ENCODE measurements at places on chromosomes 3 and 15. TPM values are rescaled to one million over a fixed set of nuclear protein-coding genes. Genes with fewer than 3 reads are reported as not detected.

DNA sequence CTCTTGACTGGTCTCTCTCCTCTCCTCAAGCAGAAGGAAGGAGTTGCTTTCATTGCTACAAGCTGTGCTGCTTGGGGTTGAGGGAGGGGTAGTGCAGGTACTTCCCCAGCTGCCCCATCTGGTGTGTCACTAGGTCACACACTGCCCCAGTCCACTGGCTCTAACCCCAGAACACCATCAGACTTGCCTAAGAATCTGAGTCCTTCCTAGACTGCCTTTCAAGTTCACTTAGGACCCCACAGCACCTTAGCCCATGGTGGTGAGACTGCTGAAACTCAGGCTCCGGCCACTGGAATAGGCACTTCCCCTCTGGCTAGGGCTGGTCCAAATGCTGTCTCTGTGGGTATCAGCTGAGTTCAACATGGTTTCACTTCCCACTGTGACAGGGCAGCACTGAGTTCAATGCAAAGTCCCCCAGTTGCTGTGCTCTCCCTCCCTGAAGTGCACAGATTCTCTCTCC, 279.7 kb upstream of the GOLGA6L4 start:
- no peak overlapping the region for H3K27ac ChIP-seq
- no peak overlapping the region for H3K4me3 ChIP-seq
- H3K4me1 ChIP-seq, result no peaks in the 10 kb centered on the region
- H3K27me3 ChIP-seq, result no peaks in the 10 kb centered on the region

- H3K27me3 ChIP-seq, result no peaks in the 10 kb centered on the region
- DNase-seq, result peak; percentile 13
- no peak overlapping the region for H3K4me3 ChIP-seq
- no peaks in the 10 kb centered on the region for H3K36me3 ChIP-seq
- H3K4me1 ChIP-seq, result no peaks in the 10 kb centered on the region
Measured at GRCh38 chr3:29144807-29145206, 136.1 kb upstream of the RBMS3 start.

DNA sequence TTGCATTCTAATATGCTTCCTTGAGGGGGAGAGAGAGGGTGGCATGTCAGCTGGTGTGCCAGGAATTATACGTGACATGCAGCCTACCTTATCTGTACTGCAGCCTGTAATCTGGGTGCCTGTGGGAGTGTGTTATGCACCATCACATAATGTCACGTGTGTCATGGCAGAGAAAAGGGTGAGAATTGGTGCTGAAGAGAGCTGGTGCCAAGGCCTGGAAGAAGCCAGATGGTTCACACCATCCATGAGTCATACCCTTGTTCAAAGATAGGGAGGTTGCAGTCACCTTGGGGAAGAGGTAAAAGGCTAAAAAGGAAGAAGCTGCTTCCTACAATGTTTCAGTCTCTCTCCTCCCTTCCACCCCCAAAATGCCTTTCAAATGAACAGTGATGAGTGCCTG, 5.3 kb downstream of the BRPF1 start:
- peaks cover 26% of the 10 kb centered on the region for H3K4me1 ChIP-seq
- no peak overlapping the region for H3K27ac ChIP-seq
- no peaks in the 10 kb centered on the region for H3K27me3 ChIP-seq

DNA sequence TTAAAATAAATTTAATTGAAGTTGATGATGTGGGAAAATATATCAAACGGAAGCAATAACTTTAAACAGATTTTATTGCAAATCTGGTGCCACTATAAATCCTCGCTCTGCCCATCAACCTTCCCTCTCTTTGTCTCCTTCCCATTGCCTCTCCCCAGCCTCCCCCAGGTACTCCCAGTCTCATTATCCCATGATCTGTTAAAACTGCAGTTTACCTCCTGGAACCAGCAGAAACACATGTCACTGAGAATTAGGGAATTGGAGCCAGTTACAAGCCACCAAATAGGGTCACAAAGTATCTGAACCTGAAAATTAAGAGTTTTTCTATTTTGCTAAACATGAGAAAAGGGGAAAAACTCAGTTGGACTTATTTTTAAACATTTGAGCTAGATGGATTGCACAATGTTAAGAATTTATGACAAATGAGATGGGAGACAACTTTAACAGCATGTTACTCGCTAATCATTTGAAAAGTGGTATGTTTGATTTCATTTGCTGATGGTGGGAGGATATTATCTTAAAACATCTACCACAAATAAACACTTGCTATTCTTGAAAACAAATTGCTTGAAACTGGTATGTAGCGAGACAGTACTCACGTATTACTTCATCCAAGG, 2.4 kb downstream of the PLCH1 start:
- no peaks in the 10 kb centered on the region for H3K27me3 ChIP-seq
- DNase-seq, result no peak
- no peak overlapping the region for H3K4me3 ChIP-seq
- peaks cover 33% of the 10 kb centered on the region for H3K4me1 ChIP-seq
- H3K27ac ChIP-seq, result no peak overlapping the region

Gene TRIM42
- not detected for total RNA-seq

GRCh38 chr3:112605285-112605684, 35.7 kb downstream of the CCDC80 start:
- H3K27me3 ChIP-seq, result no peaks in the 10 kb centered on the region
- DNase-seq, result no peak
- no peak overlapping the region for H3K27ac ChIP-seq
- H3K4me3 ChIP-seq, result no peak overlapping the region

DNA sequence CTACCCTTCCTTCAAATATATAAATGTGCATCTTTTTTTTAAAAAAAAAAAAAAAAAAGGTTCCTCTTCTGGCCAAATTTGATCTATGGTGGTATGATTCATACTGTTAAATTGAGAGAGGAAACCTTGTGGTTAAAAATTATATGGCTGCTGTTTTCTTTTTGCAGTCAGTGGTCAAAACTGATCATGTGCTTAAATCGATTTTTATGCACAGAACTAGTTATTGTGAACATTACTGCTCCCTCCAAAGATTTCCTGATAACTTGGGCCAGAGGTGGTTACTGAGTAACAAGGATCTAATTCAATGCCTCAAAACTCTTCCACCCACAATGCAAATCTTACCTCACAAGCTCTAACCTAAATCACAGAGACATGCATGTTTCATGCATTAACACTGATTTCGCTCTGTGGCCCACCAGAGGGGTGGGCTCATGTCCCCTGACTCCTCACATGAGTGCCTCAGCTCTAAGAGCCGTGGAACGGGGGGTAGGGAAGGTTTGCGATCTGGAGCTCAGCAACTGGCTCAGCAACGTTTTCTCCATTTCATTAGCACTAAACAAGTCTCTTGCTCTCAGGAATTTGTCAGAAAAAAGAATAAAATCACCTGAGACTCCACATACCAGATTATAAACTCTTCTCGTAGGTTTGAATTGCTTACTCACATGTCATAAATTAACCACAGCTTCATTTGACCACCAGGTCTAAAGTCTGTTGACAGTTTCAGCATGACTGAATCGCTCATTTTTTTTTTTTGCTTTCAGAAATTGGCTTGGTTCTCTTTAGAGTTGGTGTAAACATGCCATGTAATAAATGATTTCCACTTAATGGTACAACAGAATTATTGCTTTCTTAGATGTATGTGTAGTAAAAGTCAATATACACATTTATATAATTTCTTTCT, 280.4 kb downstream of the CD47 start:
- no peaks in the 10 kb centered on the region for H3K27me3 ChIP-seq
- H3K27ac ChIP-seq, result no peak overlapping the region
- H3K4me3 ChIP-seq, result no peak overlapping the region

GRCh38 chr15:69949485-69949884, 148.2 kb downstream of the TLE3 start:
- H3K27ac ChIP-seq, result no peak overlapping the region
- no peaks in the 10 kb centered on the region for H3K4me1 ChIP-seq
- H3K36me3 ChIP-seq, result no peaks in the 10 kb centered on the region
- no peak overlapping the region for H3K4me3 ChIP-seq
- no peaks in the 10 kb centered on the region for H3K27me3 ChIP-seq

GRCh38 chr3:41915353-41915752, 46.5 kb downstream of the ULK4 start:
- H3K27me3 ChIP-seq, result no peaks in the 10 kb centered on the region
- H3K36me3 ChIP-seq, result no peaks in the 10 kb centered on the region
- H3K4me1 ChIP-seq, result no peaks in the 10 kb centered on the region
- DNase-seq, result no peak
- no peak overlapping the region for H3K27ac ChIP-seq

DNA sequence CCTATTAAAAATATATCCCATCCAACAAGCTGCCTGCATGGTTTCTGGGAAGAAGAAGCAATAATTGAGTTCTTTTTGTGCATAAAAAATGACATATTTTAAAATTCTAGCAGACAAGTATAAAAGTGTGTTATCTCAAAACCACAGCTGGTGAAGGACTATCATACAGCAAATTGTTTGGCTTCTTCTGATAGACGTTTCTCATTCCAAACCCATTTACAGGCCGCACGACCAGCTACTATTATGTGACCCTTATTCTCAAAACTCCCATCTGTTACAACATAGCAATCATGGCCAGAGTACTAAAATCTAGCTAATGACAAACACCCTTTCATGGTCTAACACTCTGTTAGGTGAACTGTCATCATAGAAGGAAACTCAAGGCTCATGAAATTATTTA, 21.7 kb downstream of the ETFA start:
- H3K4me3 ChIP-seq, result no peak overlapping the region
- H3K27ac ChIP-seq, result no peak overlapping the region
- H3K27me3 ChIP-seq, result no peaks in the 10 kb centered on the region
- DNase-seq, result no peak
- no peaks in the 10 kb centered on the region for H3K4me1 ChIP-seq
- H3K36me3 ChIP-seq, result no peaks in the 10 kb centered on the region

Gene GRK7
- total RNA-seq, result not detected

Gene IGF2BP2
- total RNA-seq, result 19.4 TPM

GRCh38 chr3:140756240-140757016, 78.6 kb downstream of the TRIM42 start:
- H3K4me3 ChIP-seq, result no peak overlapping the region
- no peak for DNase-seq
- no peaks in the 10 kb centered on the region for H3K27me3 ChIP-seq
- H3K36me3 ChIP-seq, result no peaks in the 10 kb centered on the region
- H3K4me1 ChIP-seq, result no peaks in the 10 kb centered on the region
- H3K27ac ChIP-seq, result no peak overlapping the region

DNA sequence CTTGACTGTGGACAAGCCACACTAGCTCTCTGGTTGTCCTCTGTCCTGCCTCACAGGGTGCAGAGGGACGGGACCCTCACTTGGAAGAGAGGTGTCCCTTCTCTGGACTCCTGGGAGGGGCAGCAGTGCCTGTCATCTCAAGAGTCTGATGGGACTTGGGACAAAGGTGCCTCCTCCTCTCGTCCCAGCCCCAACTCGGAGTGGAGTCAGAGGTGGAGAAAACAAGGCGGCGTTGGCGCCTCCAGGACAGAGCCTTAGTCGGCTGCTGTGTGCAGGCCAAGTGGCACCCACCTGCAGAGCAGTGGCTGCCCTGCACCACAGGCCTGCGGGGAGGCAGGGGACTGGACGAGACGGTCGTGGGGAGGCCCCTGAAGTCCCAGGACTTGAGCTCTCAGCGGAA, 9.4 kb upstream of the SEC13 start:
- H3K27ac ChIP-seq, result no peak overlapping the region
- no peak overlapping the region for H3K4me3 ChIP-seq
- no peaks in the 10 kb centered on the region for H3K4me1 ChIP-seq
- peaks cover 4% of the 10 kb centered on the region for H3K27me3 ChIP-seq
- H3K36me3 ChIP-seq, result no peaks in the 10 kb centered on the region

GRCh38 chr15:31217566-31218270, 108.9 kb upstream of the KLF13 start:
- no peaks in the 10 kb centered on the region for H3K36me3 ChIP-seq
- DNase-seq, result no peak
- peaks cover 18% of the 10 kb centered on the region for H3K4me1 ChIP-seq

Gene COL7A1
- 0.52 TPM for total RNA-seq

DNA sequence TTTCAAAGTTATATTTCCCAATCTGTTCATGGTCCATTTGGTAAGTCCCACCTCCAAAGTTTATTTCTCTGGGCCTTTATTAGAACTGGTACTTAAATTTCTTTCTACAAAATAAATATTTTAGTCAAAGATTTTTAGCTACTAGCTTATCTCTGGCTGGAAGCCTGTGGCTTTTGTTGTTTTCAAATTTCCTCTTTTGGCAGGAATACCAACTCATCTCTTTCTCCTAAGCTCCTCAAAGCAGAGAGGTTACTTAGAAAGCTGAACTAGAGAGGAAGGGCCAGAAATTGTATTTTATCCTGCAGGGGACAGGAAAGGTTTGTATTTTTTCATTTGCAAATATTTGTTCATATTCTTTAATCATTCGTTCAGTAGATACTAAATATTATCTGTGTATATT, 227.8 kb downstream of the TBL1XR1 start:
- DNase-seq, result no peak
- H3K4me3 ChIP-seq, result no peak overlapping the region
- H3K27ac ChIP-seq, result no peak overlapping the region
- H3K4me1 ChIP-seq, result no peaks in the 10 kb centered on the region
- no peaks in the 10 kb centered on the region for H3K36me3 ChIP-seq

- no peaks in the 10 kb centered on the region for H3K36me3 ChIP-seq
- no peaks in the 10 kb centered on the region for H3K4me1 ChIP-seq
- no peak overlapping the region for H3K4me3 ChIP-seq
- H3K27ac ChIP-seq, result no peak overlapping the region
- no peak for DNase-seq
Measured at GRCh38 chr15:27260523-27260922, 289.5 kb downstream of the GABRG3 start.

GRCh38 chr3:179969525-179969924, 67.2 kb downstream of the PEX5L start:
- DNase-seq, result no peak
- H3K27ac ChIP-seq, result no peak overlapping the region
- no peaks in the 10 kb centered on the region for H3K27me3 ChIP-seq

Gene CD276
- total RNA-seq, result 24.6 TPM
